ENCODE measurements at places on chromosomes 2 and 18. TPM values are rescaled to one million over a fixed set of nuclear protein-coding genes. Genes with fewer than 3 reads are reported as not detected.

DNA sequence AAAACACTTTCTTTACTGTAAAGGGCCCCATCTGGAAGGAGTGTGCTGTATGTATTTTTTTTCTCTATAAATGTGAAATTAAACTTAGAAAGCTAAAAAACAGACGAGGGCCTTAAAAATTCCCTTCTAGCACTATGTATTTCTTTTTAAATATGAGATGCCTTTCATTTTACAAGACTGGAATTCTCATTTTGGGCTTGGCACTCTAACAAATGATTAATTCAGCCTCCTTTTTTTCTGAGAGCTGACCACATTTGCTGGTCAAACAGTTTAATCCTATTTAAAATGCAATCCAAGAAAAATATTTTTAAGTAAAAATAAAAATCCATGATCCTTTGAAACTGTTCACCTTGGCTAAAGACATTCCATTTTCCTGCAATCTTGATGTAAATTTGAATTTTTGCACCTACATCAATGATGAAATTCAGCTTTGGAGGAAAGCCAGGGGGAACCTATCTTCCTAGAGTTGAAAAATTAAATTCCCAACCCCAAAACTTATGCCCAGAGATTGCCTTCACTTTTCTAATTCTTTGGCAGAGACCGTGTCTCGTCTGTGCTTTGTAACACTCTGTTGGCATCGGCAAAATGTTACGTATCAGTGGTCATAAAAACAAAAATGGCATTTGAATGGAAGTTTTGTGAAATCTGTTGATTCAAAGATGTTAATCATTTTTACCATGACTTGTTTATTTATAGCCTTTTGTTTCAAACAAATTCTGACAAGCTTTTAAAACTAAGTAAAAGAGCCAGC lies 284.5 kb downstream of the ZNF521 start:
- no peak for DNase-seq

- DNase-seq, result no peak
Measured at GRCh38 chr18:48048251-48048650, 117.8 kb upstream of the SMAD2 start.

DNA sequence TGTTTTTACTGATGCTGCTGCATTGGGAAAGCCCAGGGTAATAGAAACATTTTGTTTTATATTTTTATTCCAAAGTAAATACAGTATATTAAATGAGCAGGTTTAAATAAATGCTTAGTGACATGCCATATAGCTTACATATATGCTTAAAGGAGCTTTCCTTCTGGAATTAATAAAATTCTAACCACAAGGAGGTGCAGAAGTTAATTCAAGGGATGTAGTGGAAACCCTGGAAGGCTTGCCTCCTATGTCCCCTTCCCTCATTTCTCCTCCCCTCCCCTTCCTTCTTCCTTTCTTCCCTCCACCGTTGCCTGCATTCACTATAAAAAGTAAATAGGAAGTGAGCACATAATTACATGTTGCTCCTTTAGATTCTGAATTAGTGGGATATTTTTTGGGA lies 96.3 kb downstream of the UBE2E3 start:
- DNase-seq, result no peak

The CAMKMT gene
- total RNA-seq, result 11.0 TPM

The AMER3 gene
- 25.7 TPM for total RNA-seq

The MZT2A gene
- total RNA-seq, result 28.8 TPM

The ARHGAP25 gene
- 0.82 TPM for total RNA-seq

The LAMA3 gene
- 4.9 TPM for total RNA-seq

The FAM124B gene
- total RNA-seq, result 5.2 TPM

The CRYGC gene
- total RNA-seq, result not detected

All from cerebellum (tissue), 4 donors.